ENCODE measurements at places on chromosomes 13 and 19.

DNA sequence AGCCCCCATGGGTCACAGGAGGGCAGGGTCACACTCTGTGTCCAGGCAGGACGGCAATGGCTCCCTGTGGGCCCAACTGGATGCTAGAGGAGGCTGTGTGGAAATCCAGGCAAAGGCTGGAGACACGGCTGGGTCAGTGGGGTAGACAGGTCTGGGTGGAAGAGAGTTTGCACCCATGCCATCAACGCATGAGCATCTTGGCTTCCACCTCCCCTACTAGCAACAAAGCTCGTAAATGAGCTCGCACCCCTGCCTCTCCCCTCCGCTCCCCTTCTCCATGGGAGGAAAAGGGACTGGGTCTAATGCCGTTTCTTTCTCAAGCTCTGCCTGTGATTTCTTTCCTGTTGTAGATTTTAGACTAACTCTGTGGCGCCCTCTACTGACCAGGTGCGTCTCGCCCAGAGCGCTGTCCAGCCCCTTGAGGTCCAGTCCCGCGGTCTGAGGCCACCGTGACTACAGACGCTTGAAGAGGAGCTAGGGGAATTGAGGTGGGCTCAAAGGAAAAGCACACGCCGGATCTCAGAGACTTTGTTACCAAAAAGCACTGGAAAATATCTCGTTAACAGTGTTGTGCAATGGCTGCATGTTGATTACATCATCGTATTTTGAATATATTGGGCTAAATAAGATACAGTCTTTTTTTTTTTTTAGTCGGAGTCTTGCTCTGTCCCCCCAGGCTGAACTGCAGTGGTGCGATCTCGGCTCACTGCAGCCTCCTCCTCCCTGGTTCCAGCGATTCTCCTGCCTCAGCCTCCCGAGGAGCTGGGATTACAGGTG is 50.7 kb upstream of the USP29 start:
- DNase-seq: no peak

- no peak for DNase-seq
Observed at GRCh38 chr19:53644061-53644816, 12.4 kb downstream of the DPRX start.

DNA sequence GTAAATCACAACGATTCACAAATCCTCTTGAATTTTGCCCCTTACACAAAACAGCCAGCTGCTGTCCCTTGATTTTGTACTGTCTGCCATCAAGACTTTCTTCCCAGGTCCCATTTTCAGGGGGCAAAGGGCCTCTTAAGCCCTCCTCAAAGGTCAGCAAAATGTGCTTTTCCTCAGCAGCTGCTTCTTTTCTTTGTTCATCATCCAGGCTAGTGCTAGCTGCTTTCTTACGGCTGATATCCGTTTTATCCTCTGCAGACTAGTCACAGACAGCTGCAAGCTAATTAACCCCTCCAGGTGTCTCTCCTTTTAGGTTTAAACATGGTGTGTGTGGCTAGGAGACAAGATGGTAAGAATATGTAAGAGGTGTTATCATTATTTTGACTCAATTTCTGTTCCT is 90.9 kb downstream of the NALCN start:
- DNase-seq: no peak

DNA sequence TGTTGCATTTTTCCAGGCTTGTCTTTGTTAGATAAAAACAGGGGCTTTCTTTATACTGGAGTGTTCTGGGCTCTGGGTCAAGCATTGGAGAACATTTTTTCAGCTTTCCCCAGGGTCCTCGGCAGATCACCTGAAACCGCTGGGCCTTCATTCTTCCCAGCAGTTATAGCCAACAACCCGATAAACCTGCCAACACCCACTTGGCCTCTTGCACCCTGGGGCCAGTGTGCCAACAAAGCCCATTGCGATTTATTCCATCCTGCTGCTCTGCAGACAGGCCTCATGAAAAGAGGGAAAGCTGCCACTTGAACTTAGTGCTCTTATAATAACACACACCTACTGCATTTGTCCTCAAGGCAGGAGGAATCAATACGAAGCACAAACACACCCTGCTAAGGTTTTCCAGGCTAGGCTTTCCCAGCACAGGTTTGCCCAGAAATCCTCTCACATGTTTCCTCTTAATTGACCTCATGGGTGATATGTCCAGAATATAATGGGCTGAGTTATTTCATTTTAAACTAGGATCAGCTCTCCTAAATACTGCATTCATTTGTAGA is 669.3 kb downstream of the LIG4 start:
- no peak for DNase-seq

GRCh38 chr19:23771316-23771715 is 12.6 kb upstream of the ZNF681 start:
- DNase-seq: peak; percentile 19

- no peak for DNase-seq
Observed at GRCh38 chr19:18298601-18299000, 17.2 kb upstream of the JUND start.

DNA sequence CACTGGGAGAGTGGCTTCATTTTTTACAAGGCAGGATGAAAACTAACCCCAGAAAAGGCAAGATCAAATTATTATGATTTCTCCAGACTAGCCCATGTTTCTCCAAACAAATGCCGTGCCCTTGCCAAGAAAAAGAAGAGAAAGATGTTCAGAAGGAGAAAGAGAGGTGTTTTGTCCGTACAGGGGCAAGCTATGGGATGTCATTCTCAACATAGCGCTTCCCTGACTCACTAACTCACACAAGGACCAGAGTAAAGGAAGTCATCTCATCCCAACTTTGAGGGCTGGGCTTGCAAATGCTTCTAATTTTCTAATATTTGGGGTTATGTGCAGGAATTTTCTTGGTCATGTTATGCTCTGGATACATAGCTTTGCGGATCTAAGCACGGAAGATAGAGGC is 224.2 kb upstream of the MAB21L1 start:
- no peak for DNase-seq

- DNase-seq: no peak
Observed at GRCh38 chr13:79679334-79679733, 198.4 kb downstream of the NDFIP2 start.

Data from T-helper 2 cell (primary cell).